Activated CD8-positive, alpha-beta memory T cell treated with anti-CD3 and anti-CD28 coated beads for 1 hour (primary cell): ENCODE measurements at places on chromosomes 2 and 18.

DNA sequence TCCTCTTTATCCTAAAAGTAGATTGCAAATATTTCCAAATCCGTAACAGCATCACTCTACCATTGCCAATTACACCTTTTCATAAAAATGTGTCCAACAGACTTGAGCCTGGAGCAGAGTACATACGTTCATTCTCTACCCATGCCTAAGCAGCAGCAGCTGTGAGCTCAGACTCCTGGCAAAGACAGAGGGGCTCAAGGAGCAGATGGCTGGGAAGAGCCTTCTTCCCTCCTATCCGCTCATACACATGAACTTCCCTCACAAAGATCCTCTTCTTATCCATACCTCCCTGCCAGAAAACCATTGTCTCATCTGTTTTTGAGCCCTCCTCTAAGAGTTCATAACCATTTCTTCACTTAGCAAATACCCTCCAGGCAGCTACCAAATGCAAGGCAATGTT lies 164.3 kb upstream of the ARL4C start:
- DNase-seq, result no peak

GRCh38 chr18:56952026-56952425 lies 194.9 kb upstream of the BOD1L2 start:
- DNase-seq, result no peak

- no peak for DNase-seq
Observed at GRCh38 chr2:240223631-240224030, 83.2 kb upstream of the OTOS start.

DNA sequence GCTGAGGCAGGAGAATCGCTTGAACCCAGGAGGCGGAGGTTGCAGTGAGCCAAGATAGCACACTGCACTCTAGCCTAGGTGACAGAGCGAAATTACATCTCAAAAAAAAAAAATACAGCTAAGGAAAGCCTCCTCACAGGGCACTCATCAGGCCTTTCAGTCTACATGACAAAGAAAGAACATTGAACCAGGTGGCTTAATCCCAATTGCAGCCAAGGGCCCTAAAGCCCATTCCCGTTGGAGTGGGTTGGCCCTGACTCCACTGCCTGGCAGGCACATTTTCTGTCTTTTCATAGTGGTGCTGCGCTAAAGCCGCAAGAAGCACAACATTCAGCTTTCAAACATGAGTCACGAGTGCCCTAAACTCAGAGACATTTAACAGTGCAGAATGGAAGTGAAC lies 372.5 kb downstream of the RNF144A start:
- DNase-seq, result no peak

- DNase-seq, result no peak
Observed at GRCh38 chr2:8680822-8681760, 765 bp upstream of the ID2 start.

DNA sequence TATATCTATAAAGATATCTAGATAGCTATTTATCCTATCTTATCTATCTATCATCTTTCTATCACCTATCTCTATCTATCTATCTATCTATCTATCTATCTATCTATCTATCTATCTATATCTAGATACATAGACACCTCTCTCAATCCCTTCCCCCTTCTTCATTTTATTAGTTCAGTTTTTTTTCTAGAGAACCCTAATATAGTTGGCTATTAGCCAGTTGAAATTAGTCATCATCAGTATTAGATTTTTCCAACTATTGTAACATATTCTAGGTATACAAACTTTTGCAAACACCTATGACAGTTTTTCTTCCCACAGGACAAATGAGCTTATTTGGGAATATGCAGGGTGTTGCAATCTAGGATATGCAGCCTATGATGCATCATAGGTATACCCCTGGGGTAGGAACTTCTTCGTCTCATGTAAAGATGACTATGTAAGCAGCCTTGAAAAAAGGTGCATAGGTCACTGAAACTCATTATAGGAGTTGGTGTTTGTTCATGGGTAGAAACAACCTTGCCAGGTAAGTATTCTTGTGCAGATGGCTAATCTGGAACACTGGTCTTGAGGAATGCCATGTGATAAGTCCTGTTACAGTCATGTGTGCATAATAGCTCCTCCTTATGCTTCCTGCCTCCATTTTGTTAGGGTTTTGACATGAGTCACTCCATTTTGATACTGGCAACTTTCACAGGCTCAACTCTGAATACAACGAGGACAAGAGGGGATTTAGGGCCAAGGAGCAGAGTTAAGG lies 160.7 kb upstream of the ZSWIM2 start:
- DNase-seq, result no peak

DNA sequence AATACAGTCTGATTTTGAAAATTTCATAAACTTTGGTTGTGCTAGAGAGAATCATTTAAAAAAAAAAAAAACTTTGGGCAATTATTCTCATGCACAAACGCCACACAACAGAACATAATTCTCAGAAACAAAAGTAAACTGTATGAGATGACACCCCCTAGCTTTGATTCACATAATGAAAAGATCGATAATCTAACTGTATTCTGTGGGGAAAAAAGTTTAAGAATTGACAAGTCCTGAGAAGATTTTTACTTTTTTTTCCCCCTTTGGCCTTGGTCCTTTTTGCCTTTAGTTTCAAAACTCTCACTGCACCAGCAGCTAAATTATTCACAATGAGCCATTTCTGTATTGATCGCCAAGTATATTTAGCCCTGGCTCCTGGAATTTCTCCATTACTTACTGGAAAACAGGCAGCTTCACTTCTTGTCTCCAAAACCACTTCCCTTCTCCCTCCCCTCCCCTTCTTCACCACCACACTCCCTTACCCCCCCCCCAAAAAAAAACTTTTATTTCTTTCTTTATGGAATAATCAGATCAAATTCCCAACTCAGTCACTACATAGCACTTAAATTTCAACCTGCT lies 2.0 kb downstream of the IKZF2 start:
- DNase-seq, result no peak

DNA sequence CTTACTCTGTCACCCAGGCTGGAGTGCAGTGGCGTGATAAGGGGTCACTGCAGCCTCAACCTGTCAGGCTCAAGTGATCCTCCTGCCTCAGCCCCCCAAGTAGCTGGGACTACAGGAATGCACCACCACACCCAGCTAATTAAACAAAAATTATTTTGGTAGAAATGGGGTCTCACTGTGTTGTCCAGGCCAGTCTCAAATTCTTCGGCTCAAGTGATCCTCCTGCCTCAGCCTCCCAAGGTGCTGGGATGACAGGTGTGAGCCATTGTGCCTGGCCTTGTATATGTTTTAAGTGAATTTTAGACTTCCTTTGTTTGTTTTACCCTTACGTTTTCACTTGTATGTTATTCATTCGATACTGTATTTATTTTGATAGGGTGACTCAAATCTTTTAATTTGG lies 34.7 kb upstream of the ITSN2 start:
- no peak for DNase-seq

- no peak for DNase-seq
Observed at GRCh38 chr18:74116633-74117554, 30.7 kb downstream of the FBXO15 start.

DNA sequence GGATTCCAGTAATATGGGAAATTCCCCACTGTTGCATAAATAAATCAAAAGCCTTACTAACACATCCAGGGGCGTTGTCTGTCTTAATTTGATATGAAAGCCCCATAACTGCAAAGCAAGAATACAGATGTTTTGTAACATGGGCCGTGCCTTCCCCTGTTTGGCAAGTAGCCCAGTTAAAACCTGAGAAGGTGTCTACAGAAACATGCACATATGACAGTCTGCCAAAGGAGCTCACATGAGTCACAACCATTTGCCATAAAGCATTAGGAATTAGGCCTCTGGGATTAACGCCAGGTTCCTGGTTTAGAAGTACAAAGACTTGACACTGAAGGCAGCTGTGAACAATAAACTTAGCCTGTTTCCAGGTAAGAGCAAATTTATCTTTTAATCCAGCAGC lies 43.1 kb upstream of the LONRF2 start:
- no peak for DNase-seq

DNA sequence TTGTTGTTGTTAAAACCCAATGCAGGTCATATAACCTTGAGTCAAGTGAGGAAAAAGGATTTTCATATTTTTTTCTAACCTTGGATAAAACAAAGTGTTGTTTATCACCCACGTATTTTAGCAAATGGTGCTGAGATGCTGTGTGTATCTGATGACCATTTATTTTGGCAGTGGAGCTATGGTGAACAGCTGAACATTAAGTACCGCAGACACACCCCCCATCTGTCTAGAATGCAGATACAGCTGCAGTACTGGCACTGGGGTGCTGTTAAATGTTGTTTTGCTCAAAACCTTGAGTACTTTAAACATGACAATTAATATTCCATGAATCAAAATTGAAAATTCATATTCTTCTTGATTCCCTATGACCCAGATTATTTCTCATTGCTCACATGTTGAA lies 773.3 kb upstream of the SLC39A10 start:
- DNase-seq, result no peak

DNA sequence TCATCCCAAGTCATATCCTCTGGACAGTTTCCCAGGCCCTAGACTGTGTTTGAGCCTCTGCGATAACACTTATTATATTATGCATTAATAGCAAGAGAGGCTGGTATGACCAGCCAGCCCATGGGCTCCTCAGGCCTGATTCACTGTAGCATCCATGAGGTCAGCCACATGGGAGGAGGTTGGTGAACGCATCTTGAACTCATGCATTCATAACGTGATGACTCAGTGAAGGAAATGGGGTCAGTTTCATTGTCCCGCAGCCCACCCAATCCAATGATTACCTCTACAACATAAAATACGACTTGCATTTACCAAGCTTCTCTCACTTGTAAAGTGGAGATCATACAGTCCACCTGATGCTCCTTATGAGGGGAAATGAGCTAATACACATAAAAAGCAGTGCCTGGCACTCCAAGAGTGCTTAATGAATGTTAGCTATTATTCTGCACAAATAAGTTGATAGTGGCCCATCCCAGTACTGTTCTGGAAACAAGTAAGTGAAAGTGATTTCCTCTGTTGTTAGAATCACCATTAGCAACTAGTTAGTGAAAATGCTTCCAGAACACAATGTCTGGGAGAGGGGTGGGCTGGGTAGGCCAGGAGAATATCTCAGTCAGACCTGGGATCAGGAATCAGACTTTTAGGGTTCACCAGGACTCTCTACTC lies 46.1 kb upstream of the CELF4 start:
- no peak for DNase-seq

GRCh38 chr2:33859811-33860461 lies 260.8 kb upstream of the FAM98A start:
- no peak for DNase-seq

- no peak for DNase-seq
Observed at GRCh38 chr18:78979730-78980278, at the start of gene SALL3. SALL3 (plus strand) TSS chr18:78979818; CDS start chr18:78980275, 457 bp downstream.
